Activated T-cell treated with anti-CD3 and anti-CD28 coated beads for 48 hours (primary cell): ENCODE measurements at places on chromosomes 2 and 18.
A peak's percentile ranks its signal among the peaks of the same experiment; 100 is the strongest.

GRCh38 chr18:77055429-77056300 is 76.9 kb downstream of the MBP start:
- no peak for DNase-seq

GRCh38 chr18:9365406-9365805 is 30.8 kb downstream of the TWSG1 start:
- no peak for DNase-seq

- no peak for DNase-seq
Measured at GRCh38 chr2:222217712-222218111, 81.1 kb downstream of the PAX3 start.

DNA sequence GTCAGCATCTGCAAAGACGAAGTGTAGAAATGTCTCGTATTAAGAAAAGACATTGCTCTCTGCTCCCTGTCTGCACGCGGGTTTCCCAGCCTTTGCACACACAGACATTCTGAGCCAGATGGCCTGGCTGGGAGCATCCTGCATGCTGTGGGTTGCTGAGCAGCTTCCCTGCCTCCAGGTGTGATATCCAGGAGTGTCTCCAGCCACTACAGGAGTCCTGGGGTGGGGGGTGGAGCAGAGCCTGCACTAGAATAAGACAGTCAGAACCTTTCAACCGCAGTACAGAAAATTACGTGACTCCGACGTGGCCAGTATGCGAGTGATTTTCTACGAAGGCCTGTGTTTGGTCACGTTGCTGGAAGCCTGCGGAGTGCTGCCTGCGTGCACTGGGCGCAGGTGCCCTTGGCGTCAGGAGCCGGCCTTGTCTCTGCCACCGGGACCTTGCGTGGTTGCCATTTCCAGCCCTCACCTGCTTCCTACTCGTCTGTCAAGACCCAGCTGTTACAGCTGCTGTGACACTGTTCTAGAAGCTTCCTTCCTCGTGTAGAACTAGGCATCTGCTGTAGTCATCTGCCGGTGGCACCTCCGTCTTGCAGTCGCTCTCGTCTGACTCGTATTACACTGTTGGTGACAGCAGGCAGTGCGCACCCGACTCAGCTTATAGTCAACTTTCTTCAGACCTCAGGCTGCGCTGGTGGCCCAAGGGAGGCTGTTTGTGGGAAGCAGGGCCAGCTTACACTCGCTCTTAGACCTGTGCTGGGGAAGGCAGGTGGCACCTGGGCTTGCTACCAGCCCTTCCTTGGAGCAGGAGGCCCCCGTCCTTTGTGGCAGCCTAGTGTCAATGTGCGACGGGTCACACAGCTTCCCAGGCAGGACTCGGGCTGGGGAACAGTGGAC is 11.2 kb downstream of the CTDP1 start:
- DNase-seq = no peak

DNA sequence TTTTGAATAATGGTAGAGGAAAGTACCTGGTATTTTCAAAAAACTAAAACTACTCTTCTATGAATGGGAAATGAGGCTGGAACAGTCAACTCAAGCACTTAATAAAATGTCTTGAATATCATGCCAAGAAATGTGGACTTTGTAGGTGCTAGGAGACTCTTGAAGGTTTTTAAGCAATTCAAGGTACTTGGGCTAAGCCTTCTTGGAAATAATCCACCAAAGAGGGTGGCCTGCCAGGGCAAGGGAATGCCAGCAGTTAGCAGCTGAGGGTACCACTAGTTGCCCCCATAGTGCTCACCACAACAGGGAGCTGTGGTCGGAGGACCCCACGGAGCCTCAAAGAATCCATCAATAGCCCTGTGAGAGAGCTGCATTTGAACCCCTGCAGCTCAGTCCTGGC is 14.6 kb upstream of the ACYP2 start:
- DNase-seq = no peak

GRCh38 chr2:67626656-67627055 is 229.5 kb downstream of the ETAA1 start:
- DNase-seq = no peak

DNA sequence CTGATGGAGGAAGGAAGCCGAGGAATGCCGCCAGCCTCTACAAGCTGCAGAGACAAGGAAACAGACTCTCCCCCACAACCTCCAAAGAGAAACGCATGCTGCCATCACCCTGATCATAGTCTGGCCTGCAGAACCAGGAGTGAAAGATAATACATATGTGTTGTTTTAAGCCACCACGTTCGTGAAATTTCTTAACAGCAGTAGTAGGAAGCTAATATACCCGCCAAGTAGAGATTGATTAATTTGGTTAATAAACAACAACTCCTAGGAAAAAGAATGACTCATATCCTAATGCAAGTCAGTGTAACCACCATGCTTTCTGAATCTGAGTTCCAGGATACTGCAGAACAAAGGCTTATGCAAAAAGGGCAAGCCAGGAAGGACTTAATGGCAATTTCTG is 36.6 kb downstream of the LONRF2 start:
- DNase-seq = no peak

- DNase-seq = no peak
Measured at GRCh38 chr18:79000997-79001396, 21.4 kb downstream of the SALL3 start.

GRCh38 chr2:18987592-18988073 is 370.8 kb downstream of the OSR1 start:
- DNase-seq = no peak

- DNase-seq = no peak
Measured at GRCh38 chr2:105912081-105912480, 167.4 kb downstream of the NCK2 start.

DNA sequence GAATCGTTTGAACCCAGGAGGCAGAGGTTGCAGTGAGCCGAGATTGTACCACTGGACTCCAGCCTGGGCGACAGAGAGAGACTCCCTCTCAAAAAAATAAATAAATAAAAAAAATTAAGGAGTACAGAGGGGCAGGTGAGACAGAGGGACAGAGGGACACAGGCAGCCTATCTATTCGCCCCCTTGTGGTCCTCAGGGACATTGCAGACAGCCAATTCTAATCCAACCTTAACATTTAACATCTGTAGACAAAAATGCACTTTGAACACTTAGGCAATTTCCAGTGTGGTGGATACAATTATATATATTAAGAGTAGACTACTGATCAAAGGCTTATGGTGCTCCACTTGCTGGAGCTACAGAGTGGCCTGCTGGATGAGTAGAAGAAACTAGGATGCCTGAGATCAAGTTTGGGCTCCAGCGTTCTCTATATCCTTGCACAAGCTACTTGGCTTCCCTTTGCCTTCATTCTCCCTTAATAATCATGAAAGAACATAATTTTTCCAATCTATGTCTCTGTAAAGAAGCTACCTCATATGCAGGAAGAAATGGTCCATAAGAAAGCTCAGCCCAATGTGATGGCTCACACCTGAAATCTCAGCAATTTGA is 8.2 kb upstream of the SMARCAL1 start:
- peak; percentile 15 for DNase-seq

- DNase-seq = no peak
Measured at GRCh38 chr18:54250846-54251261, 18.5 kb upstream of the POLI start.

DNA sequence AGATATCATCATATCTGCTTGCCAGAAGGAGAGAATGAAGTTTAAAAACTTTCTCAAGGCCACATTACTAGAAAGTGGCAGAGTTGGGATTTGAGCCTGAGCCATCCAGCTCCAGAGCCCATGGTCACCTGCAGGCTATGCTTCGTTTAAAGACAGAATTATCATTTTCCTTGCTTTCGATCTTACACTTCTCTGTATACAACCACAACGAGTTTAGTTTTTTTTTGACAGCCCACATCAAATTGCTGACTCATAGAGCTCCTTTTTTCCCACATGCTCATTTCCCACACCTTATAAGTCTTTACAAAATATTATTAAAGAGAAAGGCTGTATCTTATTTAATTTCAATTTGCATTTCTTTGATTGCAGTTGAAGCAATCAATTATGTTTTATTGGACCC is 6.5 kb downstream of the PLEK start:
- no peak for DNase-seq

GRCh38 chr2:143482771-143483170 is 353.6 kb downstream of the ARHGAP15 start:
- no peak for DNase-seq

- no peak for DNase-seq
Measured at GRCh38 chr2:224157655-224158054, 118.6 kb upstream of the SERPINE2 start.

DNA sequence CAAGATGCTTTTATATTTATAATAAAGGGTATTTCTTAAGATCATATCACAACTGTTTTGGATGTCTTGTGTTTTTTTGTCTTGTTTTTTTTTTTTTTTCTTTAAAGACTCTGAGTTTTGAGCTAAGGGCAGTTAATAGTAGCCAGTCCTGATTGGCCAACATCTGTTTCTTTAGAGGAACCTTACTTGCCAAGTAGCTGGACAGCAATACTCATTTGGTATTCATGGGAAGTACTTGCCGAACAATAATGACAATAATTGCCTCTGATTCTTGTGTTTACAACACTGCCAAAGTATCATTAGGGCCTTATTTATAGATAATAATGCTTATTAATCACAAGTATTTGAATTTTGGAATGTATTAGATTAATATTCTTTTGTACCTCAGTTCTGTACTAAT is 17.1 kb upstream of the POU3F3 start:
- no peak for DNase-seq

DNA sequence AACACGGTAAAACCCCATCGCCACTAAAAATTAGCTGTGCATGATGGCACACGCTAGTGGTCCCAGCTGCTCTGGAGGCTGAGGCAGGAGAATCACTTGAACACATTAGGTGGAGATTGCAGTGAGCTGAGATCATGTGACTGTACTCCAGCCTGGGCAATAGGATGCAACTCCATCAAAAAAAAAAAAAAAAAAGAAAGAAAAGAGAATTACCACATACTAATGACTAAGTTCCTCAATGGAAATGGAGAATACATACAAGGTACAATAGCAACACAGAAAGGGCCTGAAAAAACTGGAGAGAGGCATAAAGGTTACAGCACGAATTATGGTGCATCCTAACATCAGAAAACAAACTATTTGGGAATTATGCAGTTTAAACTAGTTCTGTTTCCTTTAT is 81.3 kb downstream of the CDH2 start:
- DNase-seq = no peak

DNA sequence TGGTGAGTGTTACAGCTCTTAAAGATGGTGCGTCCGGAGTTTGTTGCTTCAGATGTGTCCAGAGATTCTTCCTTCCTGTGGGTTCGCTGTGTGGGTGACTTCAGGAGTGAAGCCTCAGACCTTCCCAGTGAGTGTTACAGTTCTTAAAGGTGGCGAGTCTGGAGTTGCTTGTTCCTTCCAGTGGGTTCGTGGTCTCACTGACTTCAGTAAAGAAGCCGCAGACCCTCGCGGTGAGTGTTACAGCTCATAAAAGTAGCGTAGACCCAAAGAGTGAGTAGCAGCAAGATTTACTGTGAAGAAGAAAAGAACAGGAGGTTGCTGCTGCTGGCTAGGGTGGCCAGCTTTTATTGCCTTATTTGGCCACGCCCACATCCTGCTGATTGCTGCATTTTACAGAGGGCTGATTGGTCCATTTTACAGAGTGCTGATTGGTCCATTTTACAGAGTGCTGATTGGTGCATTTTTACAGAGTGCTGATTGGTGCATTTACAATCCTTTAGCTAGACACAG is 34.0 kb upstream of the SPTBN1 start:
- DNase-seq = peak; percentile 21

- no peak for DNase-seq
Measured at GRCh38 chr18:12333506-12334290, 25.7 kb downstream of the TUBB6 start.

- no peak for DNase-seq
Measured at GRCh38 chr2:228917220-228917619, 353.9 kb downstream of the PID1 start.

GRCh38 chr2:179987916-179988315 is 19.2 kb downstream of the CWC22 start:
- DNase-seq = no peak

- no peak for DNase-seq
Measured at GRCh38 chr2:186755066-186755465, 61.2 kb downstream of the FAM171B start.

DNA sequence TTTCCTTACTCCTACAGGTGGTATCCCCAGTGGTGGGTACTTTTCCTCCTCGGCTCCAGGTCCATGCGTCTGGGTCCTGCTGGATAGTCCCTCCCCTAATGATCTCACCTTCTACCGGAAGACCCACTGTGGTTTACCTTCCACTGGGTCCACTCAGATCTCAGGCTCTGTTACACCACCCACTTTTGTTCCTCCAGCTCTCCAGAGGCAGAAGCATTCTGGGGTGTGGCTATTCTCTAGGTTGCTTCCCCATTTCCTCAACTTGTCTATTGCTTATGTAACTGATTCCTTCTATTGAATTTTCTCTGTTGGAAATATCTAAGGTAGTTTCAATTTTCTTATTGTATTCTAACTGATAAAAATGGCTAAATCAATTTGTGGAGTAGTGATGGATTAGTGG is 87.6 kb upstream of the GALNT5 start:
- DNase-seq = no peak

- no peak for DNase-seq
Measured at GRCh38 chr2:233446121-233446520, 91.8 kb downstream of the DGKD start.

DNA sequence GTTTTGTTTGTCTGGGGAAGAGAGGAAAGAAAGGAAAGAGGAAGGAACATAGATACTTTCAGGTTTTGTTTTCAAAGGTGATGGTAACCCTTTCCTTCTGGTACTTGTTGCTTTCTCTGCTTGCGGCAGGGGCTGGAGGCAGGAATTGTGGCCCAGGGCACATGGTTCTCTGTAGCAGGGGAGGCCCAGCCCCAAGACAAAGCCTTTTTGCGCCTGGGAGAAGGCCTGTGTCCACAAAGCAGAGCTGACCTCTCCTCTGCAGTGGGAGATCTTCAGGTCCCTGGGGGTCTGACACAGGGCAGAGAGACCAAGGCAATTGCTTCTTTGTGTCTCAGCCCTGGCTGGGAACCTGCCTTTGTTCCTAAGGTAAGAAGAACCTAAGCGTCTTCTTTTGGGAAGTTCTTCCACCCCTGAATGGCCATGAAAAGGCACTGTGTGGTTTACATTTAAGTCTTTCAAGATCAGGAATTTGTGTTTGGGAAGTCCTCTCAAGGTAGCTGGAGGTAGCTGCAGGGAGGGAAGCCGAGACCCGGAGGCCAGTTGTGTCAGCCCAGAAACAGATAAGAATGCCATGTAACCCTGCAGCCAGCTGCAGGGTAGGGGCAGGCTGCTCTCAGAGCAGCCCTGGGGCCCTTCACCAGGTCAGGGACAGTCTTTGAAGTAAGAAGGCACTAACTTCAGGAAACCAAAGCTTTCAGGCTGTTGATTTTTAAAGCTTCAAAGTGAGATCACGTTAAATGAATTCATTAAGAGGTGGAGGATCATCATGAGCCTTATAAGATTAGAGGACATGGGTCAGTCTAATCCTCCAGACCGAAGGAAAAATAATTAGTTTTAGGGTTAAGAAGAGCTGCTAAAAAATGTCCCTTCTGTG is 119.3 kb downstream of the STPG4 start:
- no peak for DNase-seq

- DNase-seq = no peak
Measured at GRCh38 chr2:69054431-69054830, 41.5 kb downstream of the ANTXR1 start.
